ENCODE measurements at places on chromosomes 12 and 14.

GRCh38 chr12:71315328-71315985 lies 124.1 kb upstream of the LGR5 start:
- no peak for DNase-seq

- no peak for DNase-seq
Observed at GRCh38 chr14:23694085-23694948, 58.2 kb downstream of the DHRS2 start.

DNA sequence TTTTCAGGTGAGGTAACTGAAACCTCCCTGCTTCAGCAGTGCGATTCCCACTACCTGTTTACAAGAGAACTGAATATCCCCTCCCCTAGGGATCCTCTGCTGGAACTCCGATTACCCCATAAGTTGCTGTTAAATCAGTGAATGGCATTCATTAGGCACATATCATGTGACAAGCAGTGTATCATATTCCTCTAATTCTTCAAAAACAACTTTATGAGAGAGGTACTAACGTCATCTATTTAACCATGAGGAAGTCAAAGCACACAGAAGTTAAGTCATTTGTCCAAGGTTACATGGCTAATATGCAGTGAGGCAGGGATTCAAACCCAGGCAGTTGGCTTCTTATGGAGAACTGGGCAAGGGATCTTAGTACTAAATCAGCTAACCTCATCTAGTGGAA lies 43.9 kb upstream of the PCED1B start:
- DNase-seq, result peak; percentile 42

GRCh38 chr12:95784286-95784685 lies 6.3 kb downstream of the NTN4 start:
- DNase-seq, result no peak

DNA sequence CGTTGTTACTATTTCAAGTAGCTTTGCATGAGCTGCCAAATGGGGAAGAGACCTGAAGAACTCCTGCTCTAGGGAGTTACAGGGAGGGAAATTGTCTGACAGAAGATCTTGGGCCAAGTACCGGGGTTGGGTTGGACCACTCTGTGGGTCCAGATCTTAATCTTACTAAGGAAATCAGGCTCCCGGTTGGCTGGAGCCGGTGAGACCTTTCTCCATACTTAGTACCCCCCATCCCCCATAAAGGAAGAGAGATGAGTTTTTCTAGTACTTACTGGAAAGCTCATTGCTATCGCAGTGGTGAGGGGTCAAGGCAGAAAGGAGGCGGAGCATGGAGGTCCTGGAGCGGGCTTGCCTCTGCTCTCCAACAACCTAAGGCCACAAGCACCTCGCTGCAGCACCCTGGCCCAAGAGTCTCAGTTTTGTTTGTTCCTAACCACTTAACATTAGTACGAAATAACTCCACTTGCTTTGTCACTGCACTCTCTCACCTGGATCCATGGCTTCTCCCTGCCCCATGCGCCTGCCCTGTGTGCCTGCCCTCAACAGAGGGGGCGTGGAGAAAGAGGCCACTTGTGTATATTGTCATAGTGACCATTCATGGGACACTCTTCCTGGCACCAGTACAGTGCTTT lies 6.8 kb upstream of the UNC119B start:
- DNase-seq, result no peak

DNA sequence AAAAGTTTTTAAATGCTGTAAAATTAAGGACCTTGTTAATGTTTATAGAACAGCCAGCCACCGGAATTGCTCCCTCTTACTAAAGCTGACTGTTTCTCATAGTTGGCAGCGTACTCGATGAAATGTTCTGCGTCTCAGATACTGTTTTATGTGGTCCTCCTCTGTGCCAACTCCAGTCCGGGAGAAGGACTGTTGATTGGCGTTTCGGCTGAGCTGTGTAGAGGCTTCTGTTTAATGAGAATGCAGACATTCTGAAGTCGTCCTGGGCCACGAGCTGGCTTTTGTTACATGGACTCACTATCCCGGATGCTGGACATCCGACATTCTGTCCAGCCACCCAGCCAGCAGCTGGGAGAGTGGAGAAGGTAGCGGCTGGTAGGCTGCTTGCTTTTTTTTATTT lies 75.4 kb downstream of the WDR20 start:
- no peak for DNase-seq

DNA sequence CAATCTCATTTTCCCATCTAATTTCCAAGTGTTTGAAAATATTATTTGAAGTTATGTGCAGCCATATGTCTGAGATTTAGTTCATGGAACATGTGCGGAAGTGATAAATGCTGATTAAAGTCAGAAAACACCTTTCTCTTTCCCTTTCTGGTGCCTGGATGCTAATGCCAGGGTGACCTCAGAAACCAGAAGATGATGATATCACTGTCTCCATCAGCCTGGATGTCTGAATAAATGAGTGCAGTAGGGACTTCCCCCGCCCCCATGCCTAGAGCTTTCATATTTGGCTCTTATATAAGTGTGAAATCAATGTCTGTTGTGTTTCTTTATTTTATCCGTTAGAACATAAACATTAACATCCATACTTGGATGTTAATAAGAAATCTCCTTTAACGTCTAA lies 261.9 kb upstream of the LRIG3 start:
- no peak for DNase-seq

GRCh38 chr14:102805371-102805891 lies 28.2 kb downstream of the TRAF3 start:
- no peak for DNase-seq

- DNase-seq, result no peak
Observed at GRCh38 chr12:84738481-84738972, 174.1 kb downstream of the SLC6A15 start.

DNA sequence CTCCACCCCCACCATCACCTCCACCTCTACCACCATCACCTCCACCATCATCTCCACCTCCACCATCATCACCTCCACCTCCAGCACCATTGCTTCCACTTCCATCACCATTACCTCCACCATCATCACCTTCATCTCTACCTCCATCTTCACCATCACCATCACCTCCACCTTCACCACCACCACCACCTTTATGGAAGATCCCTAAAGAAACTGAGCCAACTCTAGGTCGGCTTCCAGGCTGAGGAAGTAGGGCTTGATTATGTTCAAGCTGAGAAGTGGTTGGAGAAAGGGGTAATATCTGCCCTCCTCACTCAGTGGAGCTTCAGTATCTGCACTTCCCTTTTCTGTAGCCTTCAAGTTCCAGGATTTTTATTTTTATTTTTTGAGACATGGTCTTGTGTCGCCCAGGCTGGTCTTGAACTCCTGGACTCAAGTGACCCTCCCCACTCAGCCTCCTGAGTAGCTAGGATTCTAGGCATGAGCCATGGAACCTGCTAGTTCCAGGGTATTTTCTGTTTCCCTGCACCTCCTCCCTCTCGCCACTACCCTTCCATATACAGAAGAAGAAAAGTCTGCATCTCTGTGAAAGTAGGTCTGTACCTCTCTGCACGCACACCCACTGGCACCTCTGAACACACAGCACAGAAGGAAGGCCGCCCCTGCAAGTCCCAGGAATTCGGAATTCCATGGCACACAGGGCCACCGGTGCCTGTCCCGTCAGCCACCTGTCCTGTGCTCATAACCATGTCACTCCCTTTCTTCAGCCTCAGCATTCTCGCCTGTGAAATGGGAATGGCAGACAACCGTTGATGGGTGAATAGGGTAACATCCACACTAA lies 5.9 kb downstream of the ZBTB42 start:
- DNase-seq, result no peak

DNA sequence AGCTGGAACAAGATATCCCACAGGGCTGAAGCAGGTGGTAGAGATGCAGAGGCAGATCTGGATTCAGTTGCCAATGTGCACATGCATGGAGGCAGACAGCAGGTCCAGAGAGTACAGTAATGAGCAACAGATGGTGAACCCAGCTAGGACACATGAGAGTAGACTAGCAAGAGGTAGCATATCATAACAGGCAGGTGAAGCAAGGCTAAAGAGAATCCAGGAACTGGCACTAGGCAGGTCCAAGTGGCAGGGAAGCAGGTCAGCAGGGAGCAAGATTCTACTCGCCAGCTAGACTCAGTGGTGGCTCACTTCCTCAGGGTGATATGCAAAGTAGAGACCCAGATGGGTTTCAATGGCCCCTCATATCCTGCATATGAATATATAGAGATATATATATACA lies 15.3 kb upstream of the MYF6 start:
- no peak for DNase-seq

DNA sequence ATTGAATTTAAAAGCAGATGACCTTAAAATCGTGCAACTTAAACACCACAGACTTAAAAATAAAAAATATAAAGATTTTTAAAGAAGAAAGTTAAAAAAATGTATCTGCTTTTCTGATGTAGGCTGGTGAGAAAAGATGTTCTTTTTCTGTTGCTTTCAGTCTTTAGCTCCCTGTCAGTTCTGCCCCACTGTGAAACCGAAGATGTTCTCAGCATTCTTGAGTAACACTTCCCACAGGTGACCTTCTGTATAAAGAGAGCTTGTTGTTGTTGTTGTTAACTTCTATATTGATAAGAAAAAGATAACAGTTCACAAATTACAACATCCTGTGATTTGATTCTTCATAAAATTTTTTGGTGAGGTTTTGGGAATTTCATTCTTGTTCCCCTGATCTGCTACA lies 377.9 kb upstream of the RGS6 start:
- DNase-seq, result no peak

GRCh38 chr12:42162193-42162592 lies 17.5 kb upstream of the GXYLT1 start:
- DNase-seq, result no peak

GRCh38 chr12:19550626-19551025 lies 111.3 kb downstream of the AEBP2 start:
- no peak for DNase-seq

DNA sequence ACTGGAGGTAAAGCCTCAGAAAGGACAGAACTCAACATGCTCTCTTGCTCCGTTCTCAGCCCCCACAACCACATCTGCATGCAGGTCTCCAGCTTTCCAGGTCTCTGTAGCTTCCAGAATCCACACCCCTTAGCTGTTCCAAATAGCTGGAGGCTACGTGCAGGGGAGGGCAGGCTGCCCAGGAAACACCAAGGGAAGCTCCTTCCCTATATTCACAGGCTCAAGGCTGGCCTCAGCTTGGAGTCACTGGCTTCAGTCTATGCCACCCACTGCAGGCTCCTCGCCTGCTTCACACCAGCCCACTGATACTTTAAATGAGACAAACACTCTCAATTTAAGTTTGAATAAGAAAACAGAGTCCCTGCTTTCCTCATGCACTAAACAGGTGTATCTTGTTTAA lies 73.3 kb downstream of the ASCL4 start:
- no peak for DNase-seq

- DNase-seq, result no peak
Observed at GRCh38 chr12:98453070-98453469, 62.3 kb upstream of the TMPO start.

DNA sequence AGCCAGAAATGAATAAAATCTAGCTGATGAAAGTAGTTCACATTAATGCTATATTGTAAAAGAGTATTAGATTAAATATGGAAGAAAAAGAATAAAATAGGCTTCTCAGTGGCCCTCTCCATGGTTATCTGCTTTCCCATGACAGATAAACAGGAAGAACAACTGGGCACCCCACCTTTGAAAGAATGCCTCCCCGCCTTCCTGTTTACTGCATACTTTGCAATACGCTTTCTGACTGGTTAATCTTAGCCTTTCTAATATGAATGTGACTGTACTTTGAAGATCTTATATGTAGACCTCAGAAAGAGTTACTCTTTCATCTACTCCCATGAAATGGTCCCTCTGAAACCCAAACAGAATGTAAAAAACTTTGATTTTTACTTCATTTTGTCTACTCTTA lies 34.1 kb upstream of the DAAM1 start:
- no peak for DNase-seq

- DNase-seq, result no peak
Observed at GRCh38 chr12:91417650-91418049, 235.0 kb upstream of the DCN start.

GRCh38 chr12:40158592-40159111 lies 52.8 kb upstream of the SLC2A13 start:
- no peak for DNase-seq

DNA sequence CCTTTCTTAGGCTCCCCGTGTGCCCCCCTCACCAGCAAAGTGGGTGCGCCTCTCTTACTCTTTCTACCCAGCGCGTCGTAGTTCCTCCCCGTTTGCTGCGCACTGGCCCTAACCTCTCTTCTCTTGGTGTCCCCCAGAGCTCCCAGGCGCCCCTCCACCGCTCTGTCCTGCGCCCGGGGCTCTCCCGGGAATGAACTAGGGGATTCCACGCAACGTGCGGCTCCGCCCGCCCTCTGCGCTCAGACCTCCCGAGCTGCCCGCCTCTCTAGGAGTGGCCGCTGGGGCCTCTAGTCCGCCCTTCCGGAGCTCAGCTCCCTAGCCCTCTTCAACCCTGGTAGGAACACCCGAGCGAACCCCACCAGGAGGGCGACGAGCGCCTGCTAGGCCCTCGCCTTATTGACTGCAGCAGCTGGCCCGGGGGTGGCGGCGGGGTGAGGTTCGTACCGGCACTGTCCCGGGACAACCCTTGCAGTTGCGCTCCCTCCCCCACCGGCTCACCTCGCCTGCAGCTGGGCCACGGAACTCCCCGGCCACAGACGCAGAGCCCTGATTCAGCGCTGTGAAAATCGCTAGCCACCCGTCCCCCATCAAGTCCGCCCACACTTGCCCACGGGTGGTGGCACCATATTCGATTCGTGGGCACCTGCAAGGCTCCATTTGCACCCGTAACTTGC lies 1.3 kb downstream of the TMEM233 start:
- no peak for DNase-seq

GRCh38 chr12:103494734-103495468 lies 867 bp downstream of the C12orf42 start:
- no peak for DNase-seq

All from NCI-H1436 treated with DMSO at 0.1 percent for 48 hours (cell line).